ENCODE measurements at places on chromosomes 6 and 20.

- no peak for DNase-seq
Measured at GRCh38 chr6:41262401-41262800, 24.1 kb downstream of the TREM1 start.

DNA sequence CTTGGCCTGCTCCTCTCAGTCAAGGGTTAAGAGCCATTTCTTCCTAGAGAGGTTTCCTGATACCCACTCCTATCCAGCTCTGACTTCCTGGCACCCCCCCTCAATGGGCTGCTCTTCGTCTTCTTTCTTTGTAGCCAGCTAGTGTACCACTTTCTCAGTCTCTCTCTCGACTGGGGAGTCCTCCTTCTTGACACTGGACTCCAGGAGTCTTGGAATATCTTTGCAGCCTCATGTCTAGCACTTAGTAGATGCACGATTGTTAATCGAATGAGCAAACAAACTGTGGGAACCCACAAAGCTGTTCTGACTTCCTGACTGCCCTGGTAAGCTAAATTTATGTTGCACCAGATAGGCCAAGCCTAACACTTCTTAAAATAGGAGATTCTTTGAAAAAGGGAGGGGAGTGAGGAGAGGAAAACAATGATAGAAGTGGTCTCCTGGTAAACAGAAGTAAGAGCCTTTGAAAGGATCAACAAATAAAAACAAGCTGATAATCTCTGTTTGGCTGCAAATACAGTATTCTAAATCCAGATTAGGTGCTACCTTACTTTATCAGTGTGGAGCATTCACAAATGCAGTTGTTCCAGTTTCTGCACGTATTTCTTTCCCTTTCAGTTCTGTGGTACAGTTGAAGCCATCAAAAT lies 160.1 kb upstream of the CITED2 start:
- DNase-seq: no peak

GRCh38 chr20:38407321-38407720 lies 27.8 kb downstream of the SNHG17 start:
- no peak for DNase-seq

DNA sequence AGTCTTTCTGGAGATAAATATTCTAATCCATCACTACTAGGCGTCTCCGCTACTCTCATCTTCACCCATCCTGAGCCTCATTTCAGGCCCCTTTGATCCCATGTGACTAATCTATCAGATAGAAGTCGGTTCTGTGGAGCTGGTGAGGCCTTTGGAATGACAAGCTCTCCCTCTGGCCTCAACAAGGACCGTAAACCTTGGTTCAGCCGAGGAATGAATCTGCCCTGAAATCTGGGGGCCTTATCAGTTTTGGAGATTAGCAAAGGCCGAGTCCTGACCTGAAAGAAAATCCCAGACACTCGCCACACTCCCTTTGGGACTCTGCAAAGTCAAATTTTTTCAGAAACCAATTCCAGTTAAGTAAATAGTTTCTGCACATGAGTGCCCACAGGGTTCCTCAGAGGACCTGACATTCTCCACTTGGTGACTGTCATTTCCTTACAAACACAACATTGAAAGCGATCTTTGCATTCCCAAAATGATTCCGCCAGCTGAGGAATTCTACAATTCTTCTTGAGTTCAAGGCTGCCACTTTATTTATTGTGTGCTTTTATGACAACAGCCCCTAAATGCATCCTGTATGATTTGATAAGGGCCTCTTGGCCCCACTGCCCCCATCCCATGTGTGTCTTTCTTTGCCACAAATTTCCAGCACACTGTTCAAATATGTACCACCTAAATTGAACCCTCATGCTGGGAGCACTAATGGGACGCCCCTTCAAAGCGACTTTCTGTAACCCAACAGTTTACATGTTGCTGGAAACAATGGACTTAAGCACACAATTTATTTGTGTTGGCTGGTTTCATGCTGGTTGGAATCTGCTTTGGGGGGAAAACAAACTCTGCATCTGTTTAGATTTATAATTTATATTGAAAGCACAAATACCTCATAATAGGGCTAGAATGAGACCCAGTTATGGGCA lies 10.0 kb upstream of the RIPOR3 start:
- DNase-seq: no peak

DNA sequence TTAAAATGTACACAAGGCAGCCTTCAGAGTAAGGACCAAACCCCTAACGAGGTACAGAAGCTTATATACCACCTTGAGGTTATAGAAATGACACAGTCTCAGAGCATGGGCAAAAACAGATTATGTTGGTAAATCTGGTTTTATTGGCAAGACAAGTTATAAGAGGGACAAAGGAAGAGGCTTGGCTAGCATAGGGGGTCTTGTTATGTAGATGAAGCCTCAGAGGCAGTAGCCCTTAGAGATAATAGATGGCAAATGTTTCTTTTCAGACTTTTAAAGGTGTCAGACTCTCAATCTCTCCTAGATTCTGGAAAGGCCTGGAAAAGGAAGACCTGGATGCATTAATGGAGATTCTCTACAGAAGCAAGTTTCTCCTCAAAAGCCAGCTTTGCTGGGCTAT lies 123.3 kb upstream of the ATXN1 start:
- no peak for DNase-seq

- no peak for DNase-seq
Measured at GRCh38 chr6:167717455-167717854, 109.3 kb upstream of the AFDN start.

GRCh38 chr6:17622144-17622543 lies 22.0 kb downstream of the FAM8A1 start:
- DNase-seq: no peak

DNA sequence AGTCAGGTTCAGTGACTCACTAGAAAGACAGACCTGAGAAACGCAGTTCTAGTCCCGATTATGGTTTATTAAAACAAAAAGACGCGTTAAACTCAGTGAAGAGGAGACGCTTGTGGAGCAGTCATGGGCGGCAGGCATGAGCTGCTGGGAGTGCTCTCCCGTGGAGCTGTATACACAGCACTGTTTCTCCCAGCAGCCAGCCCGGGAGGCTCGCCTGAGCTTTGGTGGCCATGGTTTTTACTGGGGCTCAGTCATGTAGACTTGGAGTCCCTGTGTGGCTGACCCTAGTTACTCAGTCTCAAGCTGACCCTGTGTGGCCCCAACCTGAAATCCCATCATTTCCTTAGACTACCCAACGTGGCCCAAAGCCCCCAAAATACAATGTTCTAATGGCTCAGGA lies 41.2 kb upstream of the BHLHE23 start:
- no peak for DNase-seq

GRCh38 chr6:25175196-25175595 lies 104.0 kb upstream of the CARMIL1 start:
- DNase-seq: no peak

DNA sequence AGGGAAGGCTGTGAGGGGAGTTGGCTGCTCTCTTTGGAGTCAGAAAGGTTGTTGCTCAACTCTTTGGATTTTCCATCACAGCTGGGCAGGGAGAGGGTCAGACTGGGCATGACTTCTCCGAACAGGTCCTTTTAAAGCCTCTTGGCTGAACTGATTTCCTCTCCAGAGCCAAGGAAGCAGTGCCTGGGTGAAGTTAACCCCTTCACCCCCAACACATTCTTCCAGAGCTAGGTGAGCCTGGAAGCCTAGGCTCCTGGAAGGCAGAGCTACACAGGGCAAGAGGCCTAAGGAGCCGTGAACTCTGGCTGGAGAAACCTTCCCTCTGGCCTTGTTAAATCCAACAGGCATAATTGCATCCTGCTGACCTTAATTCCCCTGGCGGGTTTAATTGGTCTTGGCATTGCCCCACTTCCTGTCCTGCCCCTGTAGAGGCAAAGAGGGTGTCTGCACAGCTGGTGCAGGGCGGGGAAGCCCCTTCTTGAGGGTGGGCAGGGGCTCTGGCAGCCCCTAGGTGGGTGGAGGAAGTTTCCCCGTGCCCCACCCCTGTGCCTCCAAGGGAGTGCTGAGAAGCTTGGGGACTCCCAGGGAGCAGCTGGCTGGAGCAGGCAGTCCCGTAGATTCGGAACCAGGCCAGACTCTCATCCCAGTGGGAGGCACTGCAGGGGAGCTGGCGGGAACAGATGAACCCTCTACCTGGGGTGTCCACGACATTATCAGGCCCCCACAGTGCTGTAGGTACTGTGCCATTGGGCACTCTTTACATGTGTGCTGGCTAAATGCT lies 3.6 kb upstream of the MYLK2 start:
- DNase-seq: no peak

- DNase-seq: no peak
Measured at GRCh38 chr6:53378208-53378607, 29.5 kb upstream of the ELOVL5 start.

- no peak for DNase-seq
Measured at GRCh38 chr6:52984247-52984646, 10.8 kb downstream of the GSTA4 start.

DNA sequence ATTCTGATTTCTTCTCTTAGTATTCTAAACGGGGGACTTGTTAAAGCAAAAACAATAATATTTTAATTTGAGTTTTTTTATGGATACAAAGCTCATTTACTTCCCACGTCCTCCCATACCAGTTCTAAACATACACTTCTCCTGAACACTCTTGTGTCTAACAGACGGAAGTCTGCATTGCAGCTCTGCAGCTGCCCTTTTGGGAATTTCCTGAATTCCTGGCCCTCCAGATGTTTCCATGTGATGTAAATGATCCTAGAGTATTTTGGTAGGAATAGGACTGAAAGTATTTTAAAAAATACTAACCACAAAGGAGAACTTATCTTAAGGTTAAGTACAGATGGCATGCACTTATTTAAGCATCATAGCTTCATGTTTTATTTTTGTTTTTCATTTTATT lies 886.7 kb downstream of the TBC1D32 start:
- DNase-seq: no peak

DNA sequence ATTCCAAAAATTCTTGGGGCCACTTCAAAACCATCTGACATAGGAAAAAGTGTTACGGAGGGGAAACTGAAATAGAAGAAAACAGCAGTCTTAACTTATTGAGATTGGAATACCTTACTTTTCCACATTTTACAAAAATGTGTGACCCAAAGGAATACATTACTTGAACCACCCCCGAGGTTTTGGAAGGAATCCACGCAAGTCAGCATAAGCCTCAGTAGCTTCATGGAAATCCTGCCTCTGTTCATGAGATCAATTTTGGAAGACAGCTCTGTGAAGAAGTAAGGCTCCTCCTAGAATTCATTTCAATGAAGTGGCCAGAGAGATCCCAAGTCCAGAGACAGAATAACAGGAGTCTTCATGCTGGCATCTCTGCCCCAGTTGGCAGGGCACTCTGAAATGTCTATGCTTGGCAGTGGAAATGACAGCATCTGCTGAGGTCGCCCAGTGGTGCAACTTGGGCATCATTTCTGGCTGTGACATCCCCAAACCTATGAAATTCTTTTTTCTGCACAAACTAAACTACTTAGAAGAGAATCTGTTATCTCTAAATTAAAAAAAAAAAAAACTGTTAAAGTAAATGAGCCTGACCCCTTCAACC lies 132.5 kb downstream of the EPM2A start:
- no peak for DNase-seq

GRCh38 chr6:16752206-16752866 lies 8.9 kb downstream of the ATXN1 start:
- DNase-seq: no peak

- DNase-seq: peak; percentile 25
Measured at GRCh38 chr20:52785679-52786078, 186.5 kb upstream of the TSHZ2 start.

- no peak for DNase-seq
Measured at GRCh38 chr6:166826264-166826663, 130.1 kb downstream of the RNASET2 start.
